ENCODE measurements at places on chromosomes 7 and 10.
A peak's percentile ranks its signal among the peaks of the same experiment; 100 is the strongest.

DNA sequence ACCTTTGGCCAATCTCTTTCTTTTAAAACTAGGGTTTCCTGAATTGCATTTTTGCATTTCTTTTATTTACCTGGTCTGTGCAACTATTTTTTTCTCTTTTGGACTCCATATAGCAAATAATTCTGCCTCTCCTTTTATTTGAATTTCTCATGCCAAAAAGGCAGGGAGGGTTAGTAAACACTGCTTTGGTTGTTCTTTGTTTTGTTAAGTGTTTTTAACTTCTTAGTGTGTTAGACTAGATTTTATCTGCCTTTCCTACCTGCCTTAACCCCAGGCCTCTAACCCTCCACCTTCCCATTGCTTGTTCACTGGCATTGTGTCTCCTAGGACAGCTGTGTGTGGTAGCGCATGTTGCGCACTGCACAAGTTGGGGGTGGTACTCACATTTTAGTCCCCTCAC, 18.1 kb downstream of the ZMIZ1 start:
- DNase-seq = no peak

- DNase-seq = no peak
These were observed 84.8 kb upstream of the COL13A1 start for GRCh38 chr10:69716711-69717560.

DNA sequence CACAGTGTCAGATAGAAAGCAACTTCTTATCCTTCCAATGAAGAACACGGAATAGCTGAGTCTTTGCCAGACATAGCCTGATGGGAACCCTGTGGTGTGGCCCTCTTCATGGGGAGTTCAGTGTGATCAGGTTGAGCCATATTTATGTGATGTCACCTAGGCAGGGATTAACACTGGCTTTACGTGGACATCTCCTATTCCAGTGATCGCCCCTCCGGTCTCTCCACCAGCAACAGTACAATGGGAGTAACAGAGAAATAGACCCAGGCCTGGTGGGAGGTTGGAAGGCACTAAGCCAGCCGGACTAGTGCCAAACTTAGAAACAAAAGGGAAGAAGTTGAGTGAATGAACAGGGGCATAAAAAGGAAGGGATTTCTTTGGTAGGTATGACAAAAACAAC, 358.1 kb downstream of the PRPF18 start:
- DNase-seq = no peak

DNA sequence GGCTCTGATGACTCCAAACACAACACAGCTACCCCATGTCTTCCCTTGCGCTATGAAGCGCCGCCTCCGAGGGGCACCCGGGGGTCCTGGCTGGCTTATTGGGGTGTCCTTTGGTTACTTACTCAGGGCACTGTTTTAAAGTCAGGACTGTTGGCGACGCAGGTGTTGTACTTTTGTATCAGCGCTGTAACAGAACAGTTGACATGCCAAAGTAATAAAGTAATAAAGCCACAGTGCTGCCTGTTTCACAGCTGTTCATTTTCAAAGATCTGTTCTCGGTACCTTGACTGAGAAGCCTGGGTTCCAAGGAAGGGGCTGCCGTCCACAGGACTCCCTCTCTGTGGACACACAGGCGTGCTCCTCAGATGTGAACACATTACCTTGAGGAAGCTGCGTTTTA, 64.1 kb downstream of the WDR37 start:
- DNase-seq = no peak

- peak; percentile 53 for DNase-seq
These were observed 15.9 kb upstream of the ADCK2 start for GRCh38 chr7:140656548-140657515.

DNA sequence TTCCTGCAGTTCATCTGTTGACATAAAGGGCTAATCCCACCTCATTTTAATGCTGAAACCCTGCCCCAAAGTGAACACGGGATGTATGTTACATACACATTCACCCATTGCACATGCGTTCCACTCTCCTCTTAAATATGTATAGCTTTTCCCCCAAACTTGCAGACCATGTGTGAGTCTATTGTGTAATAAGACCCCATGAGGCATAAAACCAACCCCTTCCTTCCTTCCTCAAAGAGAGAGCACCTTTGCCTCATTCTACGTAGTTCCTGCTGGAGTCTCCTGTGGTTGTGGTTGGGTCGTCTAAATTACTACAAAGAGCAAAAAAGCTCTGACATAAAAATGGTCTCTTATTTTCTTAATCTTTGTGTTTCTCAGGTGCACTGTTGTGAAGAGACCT, 345.7 kb upstream of the KLF6 start:
- peak; percentile 40 for DNase-seq

GRCh38 chr10:108735380-108735779, 1187.9 kb downstream of the XPNPEP1 start:
- no peak for DNase-seq

DNA sequence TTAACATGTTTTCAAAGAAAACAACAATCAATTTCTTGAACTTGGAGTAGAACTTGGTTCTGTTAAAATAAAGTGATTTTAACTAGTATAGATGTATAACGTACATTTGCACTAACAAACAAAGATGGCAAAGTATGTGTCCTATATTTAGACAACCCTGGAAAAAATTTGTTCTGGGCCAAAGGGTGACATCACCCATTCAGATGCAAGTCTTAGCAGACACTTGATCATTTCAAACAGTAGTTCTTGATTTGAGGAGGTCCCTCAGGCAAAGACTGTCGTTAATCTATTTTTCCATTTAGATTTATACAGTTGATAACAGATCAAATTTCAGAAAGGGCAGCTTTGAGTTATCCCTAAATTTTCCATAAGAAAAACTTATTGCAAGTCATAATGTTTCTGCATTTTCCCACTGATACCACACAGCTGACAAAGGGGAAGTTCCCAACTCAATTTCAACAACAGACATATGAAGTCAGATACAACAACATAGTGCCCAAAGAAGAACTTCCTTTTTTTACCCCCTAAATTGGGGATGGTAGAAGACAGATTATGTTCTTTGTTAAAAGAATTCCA, 5.2 kb downstream of the NMT2 start:
- DNase-seq = no peak

DNA sequence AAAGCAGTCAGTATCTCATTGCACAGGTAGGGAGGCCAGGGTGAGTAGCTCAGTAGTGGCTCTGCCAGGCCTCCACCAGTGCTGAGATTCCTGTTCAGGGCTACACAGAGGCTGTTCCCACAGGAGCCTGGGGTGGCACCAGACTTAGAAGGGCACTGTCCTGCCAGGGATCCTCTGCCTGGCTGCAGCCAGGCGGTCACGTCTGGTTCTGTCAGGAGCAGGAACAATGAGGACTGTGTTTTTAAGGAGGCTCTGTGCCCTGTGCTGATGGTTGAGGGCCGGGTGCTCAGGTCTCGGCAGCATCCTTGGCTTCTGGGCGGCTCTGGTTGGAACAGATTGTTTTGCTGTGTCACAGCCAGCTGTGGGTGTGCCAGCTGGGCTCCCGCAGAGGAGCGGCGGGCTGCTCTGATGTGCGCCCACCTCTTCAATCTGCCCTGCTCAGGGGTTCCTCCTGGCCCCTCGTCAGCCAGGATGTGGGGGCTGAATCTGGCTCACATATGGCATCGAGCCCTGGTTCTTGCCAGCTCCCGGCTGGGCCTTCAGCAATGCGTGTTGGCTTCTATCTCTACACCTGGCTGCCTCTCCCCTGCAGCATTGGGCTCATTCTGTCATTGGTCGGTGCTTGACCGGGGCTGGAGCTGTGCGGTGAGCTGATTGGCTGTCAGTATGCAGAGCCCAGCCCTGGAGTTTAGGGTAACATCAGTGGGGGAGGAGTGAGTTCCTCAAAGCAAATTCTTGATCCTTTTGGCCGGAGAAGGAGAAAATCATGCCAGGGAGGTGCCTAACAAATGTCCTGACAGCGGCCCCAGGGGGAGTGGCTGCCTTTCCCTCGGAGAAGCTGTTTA, 41.2 kb downstream of the TACR2 start:
- no peak for DNase-seq

- no peak for DNase-seq
These were observed 232.4 kb upstream of the FZD8 start for GRCh38 chr10:35874311-35875015.

DNA sequence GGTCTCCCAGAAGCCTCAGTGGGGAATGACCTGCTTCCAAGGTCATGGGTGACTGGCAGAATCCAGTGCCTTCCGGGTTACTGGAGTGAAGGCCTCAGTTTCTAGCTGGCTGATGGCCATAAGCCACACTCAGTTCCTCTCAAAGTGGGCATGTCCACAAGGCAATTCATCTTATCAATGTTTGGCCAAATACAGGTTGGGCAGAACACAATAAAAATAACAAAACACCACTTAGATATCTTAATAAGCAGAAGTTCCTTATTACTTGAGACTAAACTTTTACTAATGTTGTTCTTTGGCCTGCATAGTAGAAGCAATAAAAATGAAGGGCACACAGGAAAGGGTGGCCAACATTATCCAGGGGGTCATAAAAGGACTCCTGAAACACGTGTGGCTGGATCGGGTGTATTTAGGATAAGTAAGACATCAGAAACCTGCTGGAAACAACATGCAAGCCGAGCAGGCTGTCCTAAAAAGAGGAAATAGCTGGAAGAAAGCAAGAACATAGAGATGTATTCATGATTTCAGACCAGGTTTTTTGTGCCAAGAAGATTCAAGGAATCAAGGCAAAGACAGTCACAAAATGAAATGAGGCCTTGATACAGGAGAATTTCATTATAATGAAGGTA, 19.6 kb upstream of the AKR1C2 start:
- no peak for DNase-seq

DNA sequence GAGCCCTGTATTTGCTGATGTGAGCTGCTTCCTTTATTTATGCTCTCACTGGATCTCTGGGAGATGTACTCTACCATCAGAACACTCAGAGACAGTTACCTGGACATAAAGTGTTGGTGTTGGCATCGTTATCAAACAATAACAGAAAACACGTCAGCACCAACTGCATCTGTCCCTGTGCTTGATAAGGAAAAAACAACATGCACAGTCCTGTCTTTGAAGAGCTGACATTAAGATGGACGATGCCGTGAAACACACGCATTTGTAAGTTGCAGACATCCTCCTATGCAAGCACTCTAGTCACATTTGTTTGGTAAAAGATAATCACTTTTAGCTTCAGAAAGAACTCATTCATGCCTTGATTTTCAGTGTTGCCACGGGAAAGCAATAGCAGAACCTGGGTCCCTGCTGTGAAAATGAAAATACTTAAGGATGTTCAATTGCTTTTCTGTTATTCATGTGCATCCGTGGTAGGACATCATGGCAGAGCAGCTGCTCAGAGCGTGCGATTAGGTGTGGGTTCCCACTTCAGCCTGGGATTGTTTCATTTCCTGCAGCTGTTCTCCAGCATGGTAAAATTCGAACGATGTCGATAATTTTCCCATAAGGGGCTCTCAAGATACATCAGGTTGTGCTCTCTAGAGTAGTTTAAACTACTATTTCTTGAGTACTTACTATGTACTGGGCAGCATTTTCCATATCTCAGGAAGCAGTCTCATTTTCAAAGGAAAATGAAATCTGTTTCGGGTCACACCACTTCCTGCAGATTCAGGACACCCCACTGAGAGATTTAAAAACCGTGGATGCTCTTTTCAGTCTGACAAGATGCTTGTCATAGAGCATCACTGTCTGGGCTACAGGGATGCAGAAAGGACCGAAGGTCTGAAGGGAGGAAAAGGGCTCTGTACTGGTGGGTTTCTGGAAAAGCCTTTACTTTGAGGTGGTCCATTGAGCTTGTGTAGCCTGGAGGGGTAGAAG, 248.7 kb downstream of the CAMK1D start:
- DNase-seq = no peak
